ENCODE measurements at places on chromosomes 5 and 9.

- no peak for DNase-seq
These were observed 227.9 kb upstream of the KLF9 start for GRCh38 chr9:70642341-70642740.

GRCh38 chr5:93294996-93295395, 286.0 kb downstream of the NR2F1-AS1 start:
- no peak for DNase-seq

DNA sequence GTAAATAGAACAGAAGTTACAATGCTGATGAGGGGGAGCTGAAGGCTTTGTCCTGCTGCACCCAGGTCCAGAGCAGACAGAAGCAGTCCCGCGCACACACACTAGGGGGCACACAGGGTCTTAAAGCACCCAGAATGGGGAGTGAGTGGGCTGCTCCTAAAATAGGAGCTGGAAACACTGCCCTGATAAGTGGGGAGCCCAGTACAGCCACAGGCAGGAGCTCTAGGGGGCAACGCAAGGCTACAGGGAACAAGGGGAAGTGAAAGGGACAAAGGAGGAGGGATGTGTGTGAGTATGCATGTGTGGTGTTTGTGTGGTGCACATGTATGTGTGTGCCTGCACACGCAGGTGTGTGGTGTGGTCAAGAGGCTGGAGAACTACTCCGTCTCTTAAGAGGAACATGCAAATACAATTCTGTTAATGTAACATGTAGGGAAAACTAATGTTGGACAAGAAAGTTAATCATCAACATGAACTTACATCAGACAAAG, 191.5 kb downstream of the ROR2 start:
- DNase-seq, result no peak

DNA sequence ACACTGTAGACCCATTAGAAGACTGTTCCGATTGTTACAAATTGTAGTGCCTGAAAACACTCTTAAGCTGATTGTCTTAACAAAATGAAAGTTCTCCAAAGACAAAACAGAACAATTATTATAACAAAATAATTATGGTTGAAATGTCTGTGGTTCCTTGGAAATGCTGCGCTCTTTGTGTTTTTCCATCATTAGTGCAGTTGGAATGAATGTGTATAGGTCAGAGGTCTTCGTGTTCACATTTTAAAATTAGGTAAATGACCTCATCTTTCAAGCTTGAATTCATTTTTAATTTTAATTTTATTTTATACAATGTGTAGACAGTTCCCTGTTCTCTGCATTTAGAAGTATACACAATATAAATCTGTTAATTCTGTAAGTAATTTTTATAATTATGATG, 56.7 kb upstream of the NXNL2 start:
- DNase-seq, result no peak

DNA sequence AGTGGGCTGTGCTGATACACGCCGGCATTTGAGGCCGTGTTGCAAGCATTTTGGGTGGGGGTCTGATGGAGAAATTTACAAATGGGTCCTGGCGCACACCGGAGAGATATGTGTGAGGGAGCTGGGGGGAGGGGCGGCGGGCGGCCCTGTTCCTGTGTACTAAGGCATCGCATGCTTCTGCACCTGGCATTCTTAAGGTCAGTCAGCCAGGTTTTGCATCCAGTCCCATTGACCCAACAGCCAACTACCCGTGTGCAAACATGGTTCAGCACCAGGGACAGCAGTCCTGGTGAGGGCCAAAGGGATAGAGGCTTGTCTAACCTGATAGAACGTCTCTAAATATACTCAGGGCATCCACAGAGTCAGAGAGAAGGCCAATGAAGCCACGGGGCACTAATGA, 839 bp downstream of the GABRG2 start:
- no peak for DNase-seq

DNA sequence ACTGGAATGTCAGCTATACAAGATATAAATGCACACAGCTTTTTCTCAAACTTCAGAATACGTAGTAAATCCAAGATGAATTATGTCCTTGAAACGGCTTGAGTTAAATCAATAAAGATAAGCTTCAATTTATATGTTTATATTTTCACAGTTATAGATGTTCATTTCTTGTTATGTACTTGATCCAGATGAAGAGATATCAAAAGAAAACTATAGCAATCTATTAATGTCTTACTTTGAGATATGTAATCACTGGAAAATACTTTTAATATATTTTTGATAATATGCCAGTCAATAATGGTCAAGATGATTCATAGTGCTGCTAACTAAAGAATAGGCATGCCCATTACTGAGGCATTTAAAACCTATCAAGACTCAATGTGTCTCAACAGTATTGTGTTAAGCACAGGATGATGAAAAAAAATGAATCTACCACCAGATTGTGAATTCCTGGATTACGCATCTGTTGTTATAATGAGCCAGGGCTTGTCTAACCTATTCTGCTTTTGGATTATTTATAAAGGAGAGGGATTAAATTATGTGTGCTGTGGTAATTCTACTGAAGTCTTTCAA, 372.6 kb upstream of the PRR16 start:
- no peak for DNase-seq

- no peak for DNase-seq
These were observed 32.4 kb upstream of the GAS1 start for GRCh38 chr9:86979657-86980056.

DNA sequence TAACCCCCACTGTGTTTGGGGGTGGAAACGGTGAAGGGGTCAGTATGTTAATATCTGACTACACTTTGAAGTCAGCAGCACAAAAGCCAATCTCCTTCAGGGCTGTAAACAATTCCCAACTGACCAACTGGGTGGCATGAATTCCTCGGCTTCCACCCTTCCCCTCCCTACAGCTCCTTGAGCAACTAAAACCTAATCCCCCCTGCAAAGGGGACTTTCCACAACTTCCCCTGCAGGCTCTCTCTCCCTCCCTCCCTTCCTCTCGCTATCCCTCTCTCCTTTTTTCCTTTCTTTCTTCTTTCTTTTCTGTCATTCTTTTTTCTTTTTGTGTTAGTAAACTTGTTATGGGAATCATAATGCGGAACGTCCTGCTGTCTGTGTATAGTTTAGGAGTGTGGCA, 65.1 kb upstream of the PTCH1 start:
- no peak for DNase-seq

DNA sequence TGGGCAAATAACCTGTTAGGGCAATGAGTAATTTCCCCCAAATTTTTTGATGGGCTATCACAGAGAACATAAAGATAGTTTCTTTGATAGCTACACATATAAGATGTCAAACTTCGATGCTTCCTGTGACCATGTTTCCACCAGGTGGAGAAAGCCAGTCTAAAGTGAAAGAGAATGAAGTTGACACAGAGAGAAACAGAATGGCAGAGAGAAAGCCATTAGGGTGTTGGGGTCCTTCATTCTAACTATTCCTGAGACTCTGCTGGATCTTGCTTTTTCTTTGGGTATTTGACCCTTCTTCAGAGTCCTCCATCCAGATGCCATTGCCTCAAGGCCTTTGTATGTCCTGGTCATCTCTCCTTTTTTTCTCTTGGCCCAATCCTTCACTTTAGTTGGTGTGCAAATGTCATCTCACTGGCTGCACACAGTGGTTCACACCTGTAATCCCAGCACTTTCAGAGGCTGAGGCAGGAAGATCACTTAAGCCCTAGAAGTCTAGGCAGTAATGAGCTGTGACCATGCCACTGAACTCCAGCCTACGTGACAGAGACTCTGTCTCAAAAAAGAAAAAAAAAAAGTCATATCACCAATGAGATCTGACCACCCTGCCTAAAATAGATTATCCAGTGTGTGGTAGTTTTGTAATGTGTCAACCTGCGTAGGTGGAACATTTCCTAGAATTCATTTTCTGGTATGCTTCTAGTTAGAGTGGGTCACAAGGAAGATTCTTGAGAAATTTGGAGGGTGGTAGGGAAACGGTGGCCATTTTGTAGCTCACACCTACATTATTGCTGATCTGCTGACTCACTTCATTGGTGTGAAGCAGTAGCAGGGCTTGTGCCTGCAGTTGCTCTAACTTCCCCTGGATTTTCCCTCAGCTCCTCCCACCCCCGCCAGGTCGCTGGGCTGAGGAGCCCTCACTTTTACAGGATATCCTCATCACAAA, 20.8 kb upstream of the KIF2A start:
- DNase-seq, result no peak
